CD4-positive, alpha-beta T cell (primary cell): ENCODE measurements at places on chromosomes 16 and 17.

- DNase-seq: peak; percentile 1
Measured at GRCh38 chr17:77316191-77316641, 175.4 kb downstream of the SEC14L1 start.

- DNase-seq: no peak
Measured at GRCh38 chr17:67496286-67496685, 119.2 kb downstream of the PITPNC1 start.

DNA sequence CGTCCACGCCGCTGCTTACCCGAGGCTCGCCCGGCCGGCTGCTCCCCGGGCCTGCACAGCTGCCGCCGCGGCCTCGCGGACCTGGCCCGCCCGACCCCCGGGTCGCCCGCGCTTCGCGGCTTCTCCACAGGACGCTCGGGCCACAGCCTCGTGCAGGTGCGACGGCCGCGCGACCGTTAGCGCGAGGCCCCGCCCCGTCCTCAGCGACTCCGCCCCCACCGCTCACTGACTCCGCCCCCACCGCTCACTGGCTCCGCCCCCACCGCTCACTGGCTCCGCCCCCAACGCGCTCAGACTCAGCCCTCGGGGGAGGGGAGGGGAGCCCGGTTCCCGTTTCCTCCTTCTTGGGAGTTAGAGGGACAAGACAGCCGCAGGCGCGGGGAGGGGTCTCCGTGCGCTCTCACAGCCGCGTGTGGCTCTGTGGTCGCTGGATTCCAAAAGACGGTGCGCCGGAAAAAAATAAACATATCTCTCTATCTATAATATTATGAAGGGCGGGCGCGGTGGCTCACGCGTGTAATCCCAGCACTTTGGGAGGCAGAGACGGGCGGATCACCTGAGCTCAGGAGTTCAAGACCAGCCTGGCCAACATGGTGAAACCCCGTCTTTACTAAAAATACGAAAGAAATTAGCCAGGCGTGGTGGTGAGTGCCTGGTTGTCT, at the start of gene MEIOB:
TSS of gene MEIOB (minus strand) at position 191 of the 662 bp plus-strand sequence. CDS start 3,989 bp downstream, outside the sequence.
- DNase-seq: peak; percentile 10

- DNase-seq: no peak
Measured at GRCh38 chr16:83899978-83900377, 1.1 kb downstream of the MLYCD start.

GRCh38 chr17:79338604-79339003, 264.0 kb downstream of the ENGASE start:
- DNase-seq: no peak

DNA sequence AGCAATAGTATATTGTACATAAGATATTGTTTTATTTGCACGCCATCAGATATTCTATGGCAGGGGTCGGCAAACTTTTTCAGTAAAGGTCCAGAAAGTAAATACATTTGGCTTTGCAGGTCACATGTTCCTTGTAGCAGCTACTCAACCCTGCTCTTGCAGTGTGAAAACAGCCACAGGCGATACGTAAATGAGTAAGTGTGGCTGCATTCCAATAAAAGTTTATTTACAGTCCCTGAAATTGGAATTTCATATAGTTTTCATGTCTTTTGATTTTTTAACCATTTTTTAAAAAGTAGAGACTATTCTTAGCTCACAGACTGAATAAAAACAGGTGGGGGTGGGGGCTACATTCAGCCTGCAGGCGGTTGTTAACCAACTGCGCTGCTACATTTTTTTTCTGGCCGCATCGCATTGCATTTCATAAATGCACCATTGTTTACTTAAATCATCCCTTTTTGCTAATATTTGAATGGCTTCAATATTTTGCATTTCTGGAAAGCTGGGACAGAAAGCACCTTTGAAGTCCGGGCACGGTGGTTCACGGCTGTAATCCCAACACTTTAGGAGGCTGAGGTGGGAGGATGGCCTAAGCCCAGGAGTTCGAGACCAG, 50.5 kb upstream of the HAPSTR1 start:
- DNase-seq: no peak
